IPS-NIHi11 (cell line): ENCODE measurements at places on chromosomes 1 and 21.
A peak's percentile ranks its signal among the peaks of the same experiment; 100 is the strongest.

- DNase-seq: no peak
Measured at GRCh38 chr1:33502726-33503125, 30.3 kb downstream of the ZSCAN20 start.

DNA sequence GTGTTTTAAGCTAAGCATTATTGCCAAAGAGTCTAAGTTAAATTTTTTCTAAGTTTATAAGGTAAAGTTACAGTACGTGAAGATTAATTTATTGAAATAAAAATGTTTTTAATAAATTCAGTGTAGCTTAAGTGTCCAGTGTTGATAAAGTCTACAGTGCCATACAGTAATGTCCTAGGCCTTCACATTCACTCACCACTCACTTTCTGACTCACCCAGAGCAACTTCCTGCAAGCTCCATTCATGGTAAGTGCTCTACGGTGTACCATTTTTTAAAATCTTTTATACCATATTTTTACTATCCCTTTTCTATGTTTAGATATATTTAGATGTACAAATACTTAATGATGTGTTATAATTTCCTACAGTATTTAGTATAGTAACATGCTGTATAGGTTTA lies 173.2 kb downstream of the CACNA1E start:
- DNase-seq: no peak

DNA sequence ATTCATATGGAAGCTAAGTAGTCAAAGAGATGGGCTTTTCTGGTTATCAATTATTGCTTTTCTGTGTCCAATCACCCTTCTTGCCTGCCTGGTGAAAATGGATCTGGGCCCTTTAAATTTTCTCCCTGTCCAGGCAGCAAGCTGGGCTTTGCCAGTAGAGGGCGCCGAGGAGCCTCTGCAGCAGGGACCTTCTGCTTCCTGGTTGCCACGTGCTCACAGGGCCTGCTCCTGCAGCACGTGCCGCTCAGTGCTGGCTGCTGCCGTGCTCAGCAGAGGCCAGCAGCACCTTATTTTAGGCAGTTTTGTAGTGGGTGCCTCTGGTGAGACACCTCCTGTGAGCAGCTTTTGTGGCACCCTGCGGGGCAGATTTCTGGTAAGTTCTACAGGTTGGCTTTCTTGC lies 4.0 kb downstream of the ACTL8 start:
- peak; percentile 35 for DNase-seq

DNA sequence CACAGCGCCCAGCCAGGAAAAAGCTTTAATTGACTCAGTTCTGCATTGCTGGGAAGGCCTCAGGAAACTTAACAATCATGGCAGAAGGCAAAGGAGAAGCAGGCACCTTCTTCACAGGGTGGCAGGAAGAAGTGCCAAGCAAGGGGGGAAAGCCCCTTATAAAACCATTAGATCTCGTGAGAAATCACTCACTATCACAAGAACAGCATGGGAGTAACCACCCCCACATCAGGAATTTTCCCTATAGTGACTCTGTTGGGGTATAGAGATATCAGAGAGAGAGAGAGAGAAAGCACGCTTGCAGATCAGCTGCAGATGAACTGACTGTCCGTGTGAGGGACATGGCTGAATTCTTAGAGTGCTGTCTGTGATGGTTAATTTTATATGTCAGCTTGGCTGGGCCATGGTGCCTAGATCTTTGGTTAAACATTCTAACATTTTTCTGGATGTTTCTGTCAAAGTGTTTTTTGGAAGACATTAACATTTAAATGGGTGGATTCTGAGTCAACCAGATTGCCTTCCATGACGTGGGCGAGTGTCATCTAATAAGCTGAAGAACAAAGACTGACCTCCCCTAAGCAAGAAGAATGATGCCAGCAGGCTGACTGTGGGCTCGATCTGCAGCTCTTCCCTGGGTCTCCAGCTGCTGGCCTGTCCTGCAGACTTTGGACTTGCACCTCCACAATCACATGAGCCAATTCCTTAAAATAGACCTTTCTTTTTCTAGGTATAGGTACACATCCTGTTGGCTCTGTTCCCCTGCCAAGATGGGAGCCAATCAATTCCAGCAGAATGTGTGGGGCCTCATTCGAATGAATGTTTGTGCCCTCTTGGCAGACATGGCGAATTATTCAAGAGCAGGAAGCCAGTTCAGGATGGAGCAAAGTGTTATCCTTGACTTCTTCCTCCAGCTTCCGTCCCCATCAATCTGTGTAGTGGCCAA lies 21.4 kb upstream of the CPT2 start:
- no peak for DNase-seq

- no peak for DNase-seq
Measured at GRCh38 chr1:229282295-229282823, 11.4 kb downstream of the RAB4A start.

- DNase-seq: no peak
Measured at GRCh38 chr1:220389634-220390033, 117.4 kb upstream of the RAB3GAP2 start.

GRCh38 chr21:29825936-29826335 lies 113.9 kb downstream of the GRIK1 start:
- no peak for DNase-seq

DNA sequence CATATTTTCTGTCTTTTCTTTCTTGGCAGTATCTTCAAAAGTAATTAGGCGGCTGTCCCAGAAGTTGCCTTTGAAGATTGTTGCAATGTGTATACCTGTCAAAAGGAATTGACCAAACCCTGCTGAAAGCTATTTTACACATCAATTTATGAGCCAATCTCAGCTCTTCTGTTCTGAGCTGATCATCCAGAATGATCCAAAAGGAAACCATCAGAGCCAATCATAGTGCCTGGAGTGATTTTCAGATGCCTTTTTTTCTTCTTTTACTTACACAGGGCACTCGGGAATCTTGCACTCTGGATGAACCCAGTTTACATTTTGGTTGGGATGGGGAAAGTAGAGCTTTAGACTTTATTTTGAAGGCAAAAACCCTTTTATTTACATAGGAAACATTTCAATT lies 21.8 kb upstream of the APOBEC4 start:
- DNase-seq: no peak

DNA sequence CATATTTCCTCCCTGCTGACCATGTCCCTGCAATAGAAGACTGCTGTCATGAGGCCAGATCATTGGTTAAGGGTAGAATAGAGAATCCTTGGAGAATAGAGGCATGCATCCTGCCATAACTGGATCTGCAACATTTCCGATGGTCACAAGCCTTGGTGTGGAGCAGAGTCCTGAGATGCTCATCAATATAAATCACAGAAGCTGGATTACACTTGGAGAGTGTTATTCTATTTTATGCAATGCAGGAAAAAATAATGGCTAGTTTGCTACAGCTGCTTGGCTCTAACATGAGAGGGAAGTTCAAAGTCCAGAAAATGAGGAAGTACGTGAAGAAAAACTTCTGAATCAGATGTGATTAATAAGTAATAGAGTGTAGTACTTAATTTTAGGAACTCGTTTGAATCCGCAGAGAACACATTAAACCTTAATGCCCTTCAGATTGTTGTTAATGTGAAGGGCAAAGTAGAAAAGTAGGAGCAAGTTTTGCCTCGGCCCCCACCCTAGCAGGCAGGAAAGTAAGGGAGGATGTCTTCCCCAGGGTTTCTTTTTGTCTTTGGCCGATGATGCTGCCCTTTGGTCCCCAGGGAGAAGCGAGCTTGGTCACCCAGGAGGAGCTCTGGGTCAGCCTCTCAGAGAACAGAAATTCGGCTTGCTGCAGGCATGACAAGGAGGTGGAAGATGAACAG lies 59.5 kb downstream of the KCNK1 start:
- no peak for DNase-seq

DNA sequence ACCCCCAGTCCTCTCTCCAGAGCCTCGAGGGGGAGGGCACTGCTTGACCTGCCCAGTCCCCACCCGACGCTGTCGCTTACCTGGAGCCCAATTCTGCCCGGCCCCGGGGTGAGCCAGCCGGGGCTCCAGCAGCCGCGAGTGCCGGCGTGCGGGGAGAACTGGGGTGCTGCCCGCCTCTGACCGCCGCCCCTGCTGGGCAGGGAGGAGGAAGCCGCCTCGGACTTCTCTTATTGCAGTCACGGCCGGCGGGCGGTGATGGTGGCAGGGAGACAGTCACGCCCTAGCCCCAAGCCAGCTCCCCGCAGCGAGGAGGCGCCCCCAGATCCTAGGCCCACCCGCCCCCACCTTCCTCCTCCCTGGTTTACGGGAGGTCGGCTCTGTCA lies at the start of gene FGR:
Gene FGR (minus strand): TSS at position 201 of the 383 bp plus-strand sequence. CDS start 11,269 bp downstream, outside the sequence.
- DNase-seq: no peak

DNA sequence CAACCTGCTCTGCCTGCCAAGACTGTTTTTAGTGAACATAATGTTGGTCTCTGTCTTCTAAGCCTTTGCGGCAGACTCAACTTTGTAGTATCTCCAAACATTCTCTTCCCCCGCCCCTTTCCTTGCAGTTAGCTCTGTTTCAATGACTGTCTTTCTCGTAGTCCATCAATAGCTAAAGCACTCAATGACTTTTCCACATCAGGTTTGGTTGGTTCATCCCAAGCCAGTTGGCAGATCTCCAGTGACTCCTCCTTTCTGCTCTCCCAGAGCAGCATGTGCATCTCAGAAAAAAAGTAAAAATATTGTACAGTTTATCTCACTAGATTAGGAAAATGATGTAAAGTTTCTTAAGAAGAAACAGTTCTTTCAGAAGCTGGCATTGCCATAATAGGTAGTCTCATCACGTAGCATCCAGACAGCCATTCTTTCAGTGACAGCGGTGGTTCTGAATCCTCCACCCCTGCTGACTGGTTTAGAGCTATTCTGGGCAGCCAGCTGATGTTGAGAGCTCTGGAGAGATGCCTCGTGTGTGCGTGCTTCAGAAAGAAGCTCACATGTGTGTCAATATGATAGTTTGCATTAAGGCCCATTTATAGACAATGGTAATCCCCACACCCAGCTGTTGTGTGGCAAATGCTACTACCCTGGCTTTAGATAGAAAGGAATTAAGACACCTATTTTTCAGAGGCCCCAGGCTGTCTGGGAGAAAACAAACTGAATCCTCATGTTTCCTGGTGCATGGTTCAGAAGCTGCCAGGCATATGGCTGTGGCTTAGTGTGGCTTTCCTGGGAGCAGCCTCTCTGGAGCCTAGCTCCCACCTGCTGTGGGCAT lies 53.2 kb downstream of the CNN3 start:
- DNase-seq: no peak

- no peak for DNase-seq
Measured at GRCh38 chr1:39779137-39779536, 8.0 kb upstream of the OXCT2 start.

DNA sequence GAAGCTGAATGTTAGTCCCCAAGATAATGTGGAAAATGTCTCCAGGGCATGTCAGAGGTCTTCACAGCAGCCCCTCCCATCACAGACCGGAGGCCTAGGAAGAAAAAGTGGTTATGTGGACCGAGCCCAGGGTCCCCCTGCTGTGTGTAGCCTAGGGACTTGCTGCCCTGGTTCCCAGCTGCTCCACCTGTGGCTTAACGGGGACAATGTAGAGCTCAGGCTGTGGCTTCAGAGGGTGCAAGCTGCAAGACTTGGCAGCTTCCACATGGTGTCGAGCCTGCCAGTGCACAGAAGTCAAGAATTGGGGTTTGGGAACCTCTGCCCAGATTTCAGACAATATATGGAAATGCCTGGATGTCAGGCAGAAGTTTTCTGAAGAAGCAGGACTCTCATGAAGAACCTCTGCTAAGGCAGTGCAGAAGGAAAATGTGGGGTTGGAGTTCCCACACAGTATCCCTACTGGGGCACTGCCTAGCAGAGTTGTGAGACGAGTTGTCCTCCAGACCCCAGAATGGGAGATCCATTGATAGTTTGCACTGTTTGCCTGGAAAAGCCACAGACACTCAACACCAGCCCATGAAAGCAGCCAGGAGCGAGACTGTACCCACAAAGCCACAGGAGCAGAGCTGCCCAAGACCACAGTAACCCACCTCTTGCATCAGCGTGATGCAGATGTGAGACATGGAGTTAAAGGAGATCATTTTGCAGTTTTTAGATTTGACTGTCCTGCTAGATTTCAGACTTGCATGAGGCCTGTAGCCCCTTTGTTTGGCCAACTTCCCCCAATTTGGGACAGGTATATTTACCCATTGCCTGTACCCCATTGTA lies 204.9 kb downstream of the MRPL39 start:
- DNase-seq: no peak

DNA sequence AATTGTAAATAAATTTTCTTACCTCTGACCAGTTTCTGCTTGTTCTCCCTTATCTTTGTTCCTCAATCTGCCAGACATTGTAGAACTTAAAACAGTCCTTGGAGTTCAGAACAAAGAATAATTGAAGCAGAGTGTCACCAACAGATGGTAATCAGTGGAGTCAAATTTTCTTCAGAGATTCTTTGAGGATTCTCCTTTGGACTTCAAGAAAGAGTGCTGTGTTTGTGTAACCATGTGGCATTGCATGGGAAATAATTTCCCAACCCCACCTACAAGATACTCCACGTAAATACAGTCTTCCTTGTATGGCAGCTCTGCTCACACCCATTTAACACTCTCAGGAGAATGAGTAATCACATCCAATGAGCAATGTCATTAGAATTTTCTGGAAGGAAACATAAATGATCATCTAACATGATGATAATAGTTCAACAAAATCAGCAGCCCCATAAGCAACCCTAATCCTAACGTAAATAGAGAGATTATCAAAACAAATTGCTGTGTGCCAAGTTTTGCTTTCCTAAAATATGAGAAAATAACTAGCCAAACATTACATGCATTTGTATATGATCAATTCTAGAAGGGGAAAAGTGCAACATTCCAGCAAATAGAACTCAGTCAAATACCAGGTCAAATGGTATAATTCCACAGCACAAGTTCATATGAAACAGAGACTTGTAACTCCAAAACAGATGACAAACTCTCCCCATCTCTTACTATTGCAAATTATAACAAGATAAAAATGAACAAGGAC lies 6.9 kb upstream of the DENND1B start:
- DNase-seq: no peak

GRCh38 chr1:9275161-9275560 lies 17.5 kb upstream of the SPSB1 start:
- no peak for DNase-seq

DNA sequence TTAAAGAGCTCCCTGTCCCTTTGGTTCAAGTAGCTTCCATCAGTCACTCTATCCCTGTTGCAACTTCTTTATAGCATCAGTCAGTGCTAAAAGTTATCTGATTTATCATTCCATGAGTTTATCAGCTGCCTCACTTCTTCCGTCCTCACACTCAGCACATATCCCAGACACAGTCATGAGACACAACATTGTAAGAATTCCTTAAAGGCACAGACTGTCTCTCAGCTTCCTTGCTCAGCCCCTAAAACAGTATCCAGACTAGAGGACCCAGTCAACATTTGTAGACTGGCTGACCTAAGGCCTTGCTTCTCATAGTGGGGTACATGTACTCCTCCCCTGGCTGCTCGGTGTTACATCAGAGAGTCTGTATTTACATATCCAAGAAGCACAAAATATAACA lies 164.9 kb upstream of the ADGRL2 start:
- no peak for DNase-seq

- no peak for DNase-seq
Measured at GRCh38 chr1:240244968-240245628, 153.4 kb downstream of the FMN2 start.

- no peak for DNase-seq
Measured at GRCh38 chr1:110184446-110184845, 25.7 kb upstream of the KCNC4 start.

GRCh38 chr1:23555986-23556634 lies 3.2 kb downstream of the ID3 start:
- no peak for DNase-seq

- DNase-seq: peak; percentile 2
Measured at GRCh38 chr1:902802-903201, 20.9 kb upstream of the SAMD11 start.

- DNase-seq: no peak
Measured at GRCh38 chr21:42311816-42312625, 3.2 kb downstream of the TFF3 start.
